PC-9 (cell line): ENCODE measurements at places on chromosomes 5 and 9. TPM values are rescaled to one million over a fixed set of nuclear protein-coding genes. Genes with fewer than 3 reads are reported as not detected.

NR4A3 gene
- total RNA-seq = not detected in 2 replicates

RASA1 gene
- 55.0 and 66.6 TPM in 2 replicates for total RNA-seq

WNT8A gene
- 0.35 TPM in 1 of 2 replicates, not detected in the other for total RNA-seq

TYRP1 gene
- total RNA-seq = not detected in 2 replicates

CDHR2 gene
- not detected in 2 replicates for total RNA-seq

HAPLN1 gene
- total RNA-seq = not detected in 2 replicates

GDNF gene
- total RNA-seq = 0.38 and 0.85 TPM in 2 replicates

RNF224 gene
- total RNA-seq = 3.9 and 4.7 TPM in 2 replicates

ARAP3 gene
- 25.8 and 28.0 TPM in 2 replicates for total RNA-seq

DND1 gene
- total RNA-seq = 1.2 and 2.0 TPM in 2 replicates

GARIN3 gene
- total RNA-seq = not detected in 2 replicates

- DNase-seq = no peak
Observed at GRCh38 chr5:89315286-89316100, 432.5 kb upstream of the MEF2C start.

- no peak for DNase-seq
Observed at GRCh38 chr5:107783551-107783950, 112.8 kb upstream of the EFNA5 start.

GRCh38 chr9:106486685-106487084, 376.3 kb upstream of the ZNF462 start:
- DNase-seq = no peak

- DNase-seq = no peak
Observed at GRCh38 chr9:134056483-134057306, 11.1 kb downstream of the BRD3 start.

- DNase-seq = no peak
Observed at GRCh38 chr5:139592289-139592688, 31.1 kb downstream of the UBE2D2 start.

- no peak for DNase-seq
Observed at GRCh38 chr5:98333921-98334320, 439.5 kb upstream of the RGMB start.

DNA sequence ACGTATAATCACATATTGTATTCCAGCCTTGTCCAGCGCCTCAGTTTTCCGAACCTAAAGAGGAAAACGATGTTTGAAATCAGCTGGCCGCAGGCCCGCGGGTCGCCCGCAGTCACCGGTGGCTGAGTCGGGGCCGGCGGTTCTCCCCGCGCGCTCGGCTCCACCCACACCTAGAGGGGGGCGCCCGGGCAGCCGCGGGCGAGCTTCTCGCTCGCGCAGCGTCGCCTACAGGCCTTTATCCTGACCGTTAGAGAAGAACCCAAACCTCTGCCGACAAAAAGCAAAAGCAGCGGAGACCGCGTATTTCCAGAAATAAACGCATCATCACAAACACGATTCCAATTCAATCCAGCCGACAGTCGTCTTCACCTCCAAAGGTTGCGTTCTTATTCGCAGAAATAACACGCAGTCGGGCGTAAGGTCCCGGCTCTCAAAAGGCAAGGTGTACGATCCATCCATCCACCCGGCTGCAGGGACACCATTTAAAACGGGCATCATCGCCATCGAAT, 725 bp upstream of the NIPBL start:
- peak; percentile 92 for DNase-seq

GRCh38 chr5:32541241-32541640, 44.1 kb upstream of the SUB1 start:
- DNase-seq = no peak

DNA sequence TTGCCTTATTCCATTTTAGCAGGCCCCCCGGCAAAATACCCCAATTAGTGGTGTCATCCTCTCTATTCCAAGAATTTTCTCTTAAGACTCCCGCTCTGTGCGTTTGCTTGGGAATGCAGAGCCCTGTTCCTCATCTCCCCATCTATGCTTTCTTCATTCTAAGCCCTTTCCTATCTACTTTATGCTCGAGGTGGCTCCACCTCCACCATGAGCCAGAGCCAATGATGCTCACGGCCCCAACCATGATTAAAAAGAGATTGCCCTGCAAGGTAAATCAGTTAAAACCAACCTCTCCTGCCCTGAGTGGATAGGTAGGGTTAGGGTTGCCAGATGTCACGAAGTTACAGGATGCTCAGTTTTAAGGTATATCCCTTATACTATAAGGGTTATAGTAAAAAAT, 677 bp upstream of the TXNDC15 start:
- no peak for DNase-seq

DNA sequence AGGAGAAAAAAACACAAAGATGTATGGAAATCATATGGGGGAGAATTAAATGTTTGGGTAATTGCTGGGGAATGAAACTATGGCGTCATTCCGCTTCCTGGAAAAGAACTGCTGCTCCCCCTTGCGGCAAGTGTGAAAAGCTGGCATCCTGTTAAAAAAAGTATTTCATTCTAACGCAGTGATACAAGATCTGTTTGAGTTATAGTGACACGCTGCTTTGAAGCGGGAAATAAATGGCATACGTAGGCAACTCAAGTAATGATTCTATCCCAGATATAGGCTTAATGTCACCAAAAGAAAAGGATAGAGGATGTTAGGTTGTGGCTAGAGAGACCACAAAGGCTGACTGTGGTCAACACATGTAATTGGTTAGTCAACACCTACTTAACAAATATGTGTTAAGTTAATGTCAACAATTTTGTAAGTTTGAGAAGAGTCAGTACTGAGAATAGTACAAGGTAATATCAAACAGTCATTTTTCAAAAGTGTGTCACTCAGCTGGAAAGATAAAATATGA, 70.2 kb upstream of the ALDH1A1 start:
- peak; percentile 39 for DNase-seq

- DNase-seq = no peak
Observed at GRCh38 chr9:97747201-97747965, 50.2 kb upstream of the XPA start.

- DNase-seq = peak; percentile 37
Observed at GRCh38 chr5:80569961-80570786, at the start of gene ANKRD34B. Gene ANKRD34B, minus strand, starts transcription at chr5:80570280. Its CDS starts 10,261 bp downstream, at chr5:80560019.

DNA sequence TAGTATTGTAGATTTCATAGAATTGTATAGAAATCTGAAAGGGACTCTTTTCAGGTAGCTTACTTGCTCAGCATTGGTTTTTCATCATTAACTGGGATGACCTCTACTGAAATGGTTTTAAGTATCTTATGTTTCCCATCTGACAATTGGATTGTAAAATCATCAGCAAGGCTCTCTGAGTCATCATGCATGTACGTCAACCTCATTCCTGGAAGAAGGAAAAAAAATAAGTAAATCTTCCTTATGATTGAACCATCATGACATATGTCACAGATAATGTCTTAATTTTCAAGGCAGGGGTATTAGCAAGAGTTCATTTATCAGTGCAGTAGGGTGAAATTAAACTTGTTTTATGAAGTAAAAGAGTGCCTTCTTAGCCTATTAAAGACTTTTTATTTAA, 74.9 kb upstream of the CER1 start:
- DNase-seq = no peak

GRCh38 chr5:173229382-173229959, 5.5 kb downstream of the NKX2-5 start:
- DNase-seq = no peak

- DNase-seq = no peak
Observed at GRCh38 chr5:96649681-96650540, 12.3 kb upstream of the CAST start.

GRCh38 chr5:8864053-8864452, 681.8 kb downstream of the SEMA5A start:
- DNase-seq = peak; percentile 11

- no peak for DNase-seq
Observed at GRCh38 chr9:109118808-109119438, 824 bp downstream of the TMEM245 start.

DNA sequence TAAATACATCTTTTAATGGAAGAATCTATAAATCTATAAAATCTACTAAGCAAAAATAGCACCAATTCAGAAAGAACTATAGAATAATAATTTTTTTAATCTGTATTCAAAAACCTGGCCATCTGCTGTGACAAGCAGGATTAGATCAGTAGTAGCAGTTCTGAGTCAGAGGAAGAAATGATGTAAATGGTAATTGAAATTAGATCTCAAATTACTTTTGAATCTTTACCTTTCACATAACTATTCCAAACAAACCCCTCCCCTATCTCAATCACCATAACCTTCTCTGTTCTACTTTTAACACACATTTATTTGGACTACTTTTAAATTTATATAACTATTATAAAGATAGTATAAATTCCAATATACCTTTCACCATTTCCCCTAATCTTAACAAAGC, 727.8 kb upstream of the FAM174A start:
- no peak for DNase-seq

- no peak for DNase-seq
Observed at GRCh38 chr5:20028506-20028905, 40.5 kb upstream of the CDH18 start.

DNA sequence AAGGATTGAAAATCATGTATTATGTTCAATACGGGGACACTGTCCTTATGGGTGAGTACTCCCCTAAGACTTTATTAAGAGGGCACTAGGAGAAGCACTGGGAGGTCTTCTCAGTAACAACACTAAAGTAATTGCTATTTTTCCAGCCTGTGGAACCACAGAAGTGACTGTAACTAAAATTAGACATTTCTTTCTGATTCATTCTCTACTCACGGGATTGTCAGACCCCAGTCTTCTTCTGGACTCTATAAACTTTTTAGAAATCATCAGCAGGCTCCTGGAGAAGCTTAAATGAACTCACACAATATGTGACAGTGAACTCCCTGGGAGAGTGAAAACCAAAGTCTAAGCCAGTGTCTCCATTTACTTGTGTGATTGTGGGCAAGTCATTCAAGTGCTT, 14.5 kb downstream of the TLR4 start:
- DNase-seq = no peak

DNA sequence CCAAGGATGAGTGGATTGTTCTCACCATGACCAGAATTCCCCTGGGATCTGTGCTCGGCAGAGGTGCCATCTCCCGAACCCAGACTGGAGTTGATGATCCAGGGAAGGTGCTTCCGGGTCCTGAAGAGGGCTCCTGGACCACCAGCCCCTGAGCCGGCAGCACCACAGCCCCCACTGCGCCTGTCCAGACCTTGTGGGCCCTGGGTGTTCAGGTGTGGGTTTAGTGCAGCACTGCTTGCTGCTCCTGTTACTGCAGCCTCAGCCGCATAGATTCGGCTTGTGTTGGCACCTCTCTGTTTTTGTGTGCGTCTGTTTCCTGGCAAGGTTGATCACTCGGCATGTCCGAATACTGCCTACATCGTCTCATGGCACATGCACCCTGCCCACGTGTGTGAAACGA, 16.3 kb upstream of the NPM1 start:
- no peak for DNase-seq

DNA sequence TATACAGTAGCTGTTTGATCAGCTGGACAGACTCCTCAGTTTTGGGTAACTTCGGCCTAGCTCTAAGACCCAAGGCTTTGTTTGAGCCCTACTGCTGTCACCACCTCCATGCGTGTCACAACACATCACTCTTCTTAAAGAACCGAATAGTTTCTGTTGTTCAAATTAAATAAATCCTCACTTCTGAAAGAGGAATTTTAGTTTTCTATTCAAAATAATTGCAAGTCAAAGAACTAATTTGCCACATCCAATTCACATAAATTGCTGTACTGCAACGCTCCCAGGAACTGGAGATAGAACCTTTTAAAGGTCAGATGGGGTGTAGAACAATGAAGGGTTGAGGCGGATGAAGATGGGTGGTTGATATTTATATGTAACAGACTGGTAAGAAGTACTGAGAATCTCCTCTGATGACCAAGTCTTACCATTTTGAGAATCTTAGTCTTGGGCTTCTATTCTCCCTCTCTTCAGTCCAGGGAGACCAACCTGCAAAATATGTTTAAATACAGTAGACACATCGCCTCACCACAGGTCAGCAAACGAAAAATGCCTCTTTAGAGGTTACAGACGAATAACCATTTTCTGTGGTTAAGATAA, 1.6 kb downstream of the NREP start:
- no peak for DNase-seq

DNA sequence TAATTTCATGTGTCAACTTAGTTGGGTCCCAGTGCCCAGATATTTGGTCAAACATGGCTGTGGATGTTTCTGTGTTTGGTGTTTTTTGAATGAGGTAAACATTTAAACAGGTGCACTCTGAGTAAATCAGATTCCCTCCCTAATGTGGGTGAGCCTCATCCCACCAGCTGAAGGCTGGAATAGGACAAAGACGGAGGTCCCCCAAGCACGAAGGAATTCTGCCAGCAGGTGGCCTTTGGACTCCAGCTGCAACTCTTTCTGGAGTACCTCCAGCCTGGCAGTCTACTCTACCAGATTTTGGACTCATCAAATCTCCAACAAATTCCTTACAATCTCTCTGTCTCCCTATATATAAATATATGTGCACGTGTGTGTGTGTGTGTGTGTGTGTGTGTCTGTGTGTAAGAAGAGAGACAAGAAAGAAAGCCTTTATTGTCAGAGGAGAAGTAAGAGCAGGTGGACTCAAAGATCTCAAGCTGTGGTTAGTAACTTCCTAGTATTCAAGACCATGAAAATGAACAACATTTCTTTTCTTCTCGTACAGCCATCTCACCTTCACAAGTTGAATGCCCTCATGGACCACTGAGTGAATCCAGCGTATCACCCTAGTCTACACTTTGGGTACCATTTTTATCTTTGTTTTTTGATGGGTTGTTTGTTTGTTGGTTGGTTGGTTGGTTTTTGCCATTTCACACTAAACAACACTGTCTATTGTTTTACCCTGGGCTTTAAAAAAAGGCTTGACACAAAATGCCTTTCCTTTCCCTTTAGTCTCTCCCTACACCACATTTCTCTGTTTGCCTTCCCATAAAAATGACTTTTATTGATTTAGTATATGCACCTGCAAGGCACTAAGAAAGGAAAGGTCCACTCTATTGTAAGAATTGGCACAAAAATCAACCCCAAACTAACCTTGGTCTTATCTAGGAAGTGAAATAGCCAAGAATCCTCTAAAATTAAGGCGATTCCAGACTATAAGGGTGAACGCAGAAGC, 118.7 kb downstream of the TENT4A start:
- DNase-seq = no peak

- no peak for DNase-seq
Observed at GRCh38 chr5:157562111-157562581, 13.4 kb downstream of the ADAM19 start.

DNA sequence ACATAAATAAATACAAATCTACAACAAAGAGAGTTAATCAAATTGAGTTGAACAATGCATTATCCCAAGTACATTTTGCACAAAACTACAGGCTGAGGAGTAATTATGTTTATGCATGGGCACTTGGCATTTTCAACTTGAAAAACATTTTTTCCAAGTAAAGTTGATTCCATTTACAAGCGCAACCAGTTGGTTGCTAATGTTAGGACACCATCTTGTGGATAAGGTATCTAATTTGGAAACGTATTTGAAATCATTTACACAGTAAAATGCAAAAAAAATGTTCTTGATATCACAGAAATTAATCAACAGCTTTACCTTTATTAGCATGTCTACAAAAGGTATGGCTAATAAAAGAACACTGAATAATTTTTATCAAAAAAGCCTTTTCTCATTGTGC, 18.8 kb downstream of the FTMT start:
- peak; percentile 35 for DNase-seq
